ENCODE measurements at places on chromosomes 1 and 21.

DNA sequence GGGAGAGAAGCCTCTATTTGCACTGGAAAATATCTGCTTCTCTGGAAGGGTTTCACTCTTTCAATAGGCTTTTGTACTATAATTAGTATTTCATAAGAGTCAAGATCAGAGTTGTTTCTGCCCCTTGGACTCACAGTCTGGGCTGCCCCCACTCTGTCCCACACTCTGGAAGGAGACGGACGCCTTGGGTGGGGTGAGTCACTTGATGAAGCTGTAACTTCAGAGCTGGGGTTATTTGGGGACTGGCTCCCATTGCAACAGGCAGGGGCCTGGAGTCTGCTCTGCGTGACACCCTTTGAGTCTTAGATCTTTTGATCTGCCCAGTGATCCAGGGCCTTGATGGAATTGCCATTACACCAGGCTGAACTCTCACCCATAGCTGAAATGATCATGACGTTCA lies 4.0 kb upstream of the KCNA10 start:
- DNase-seq = no peak

GRCh38 chr1:27571439-27572018 lies 32.4 kb downstream of the AHDC1 start:
- no peak for DNase-seq

GRCh38 chr1:234874291-234875288 lies 254.0 kb downstream of the TOMM20 start:
- DNase-seq = no peak

DNA sequence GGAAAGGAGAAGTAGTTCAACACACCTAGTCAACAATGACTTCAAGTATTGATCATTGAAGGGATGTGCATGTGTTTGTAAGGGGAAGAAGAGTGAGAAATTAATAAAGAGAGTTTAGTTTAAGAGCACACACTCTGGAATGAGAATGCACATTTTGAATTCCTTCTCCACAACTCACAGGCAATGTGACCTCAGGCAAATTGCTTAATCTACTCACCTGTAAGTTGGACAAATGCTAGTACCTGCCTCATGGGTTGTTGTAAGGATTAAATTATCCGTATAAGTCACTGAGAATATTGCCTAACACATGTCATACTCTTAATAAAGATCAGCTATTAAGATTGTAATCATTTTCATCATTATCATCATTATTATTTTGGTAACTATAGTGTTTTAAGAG lies 204.0 kb upstream of the NFIA start:
- no peak for DNase-seq

- DNase-seq = no peak
Measured at GRCh38 chr21:17775431-17776126, 43.6 kb downstream of the C21orf91 start.

- DNase-seq = no peak
Measured at GRCh38 chr1:114173680-114174079, 20.0 kb upstream of the SYT6 start.

DNA sequence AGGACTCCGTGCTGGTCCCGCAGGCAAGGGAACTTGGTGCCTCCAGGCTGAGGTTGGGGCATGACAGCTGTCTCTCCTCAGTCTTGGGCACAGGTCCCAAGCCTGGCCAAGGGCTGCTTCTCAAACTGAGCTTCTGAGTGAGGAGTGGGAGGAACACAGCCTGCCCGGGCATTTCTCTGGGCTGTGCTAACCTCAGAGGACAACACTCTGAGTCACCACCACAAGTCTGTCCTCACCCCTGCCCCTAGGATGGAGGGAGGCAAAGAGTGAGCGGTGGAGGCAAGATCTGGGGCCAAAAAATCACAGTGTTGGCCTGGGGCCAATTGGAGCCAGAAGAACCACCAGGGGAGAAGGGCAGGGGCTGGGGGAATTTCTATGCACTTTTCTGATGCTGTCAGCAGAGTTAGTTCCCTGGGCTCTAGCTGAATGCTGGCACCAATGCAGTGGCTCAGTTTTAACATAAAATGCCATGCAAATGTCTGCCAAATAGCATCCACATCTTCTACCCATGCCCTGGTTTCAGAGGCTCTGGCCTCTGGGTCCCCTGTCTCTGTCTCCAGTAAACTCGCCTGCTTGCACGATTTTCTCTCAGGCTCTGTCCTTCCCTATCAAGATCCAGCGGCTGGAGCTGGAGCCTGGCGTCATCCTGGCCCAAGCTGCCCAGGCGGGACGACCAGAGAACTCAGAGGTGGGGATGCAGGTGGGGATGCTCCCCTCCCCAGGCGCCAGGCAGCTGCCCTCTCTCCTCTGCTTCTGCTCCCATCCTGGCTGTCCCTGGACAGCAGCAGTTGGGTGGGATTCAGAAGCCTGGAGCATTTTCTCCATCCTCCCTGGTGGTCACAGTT lies 11.0 kb upstream of the CDK18 start:
- no peak for DNase-seq

GRCh38 chr1:201643835-201644104 lies 104.8 kb downstream of the NAV1 start:
- no peak for DNase-seq

DNA sequence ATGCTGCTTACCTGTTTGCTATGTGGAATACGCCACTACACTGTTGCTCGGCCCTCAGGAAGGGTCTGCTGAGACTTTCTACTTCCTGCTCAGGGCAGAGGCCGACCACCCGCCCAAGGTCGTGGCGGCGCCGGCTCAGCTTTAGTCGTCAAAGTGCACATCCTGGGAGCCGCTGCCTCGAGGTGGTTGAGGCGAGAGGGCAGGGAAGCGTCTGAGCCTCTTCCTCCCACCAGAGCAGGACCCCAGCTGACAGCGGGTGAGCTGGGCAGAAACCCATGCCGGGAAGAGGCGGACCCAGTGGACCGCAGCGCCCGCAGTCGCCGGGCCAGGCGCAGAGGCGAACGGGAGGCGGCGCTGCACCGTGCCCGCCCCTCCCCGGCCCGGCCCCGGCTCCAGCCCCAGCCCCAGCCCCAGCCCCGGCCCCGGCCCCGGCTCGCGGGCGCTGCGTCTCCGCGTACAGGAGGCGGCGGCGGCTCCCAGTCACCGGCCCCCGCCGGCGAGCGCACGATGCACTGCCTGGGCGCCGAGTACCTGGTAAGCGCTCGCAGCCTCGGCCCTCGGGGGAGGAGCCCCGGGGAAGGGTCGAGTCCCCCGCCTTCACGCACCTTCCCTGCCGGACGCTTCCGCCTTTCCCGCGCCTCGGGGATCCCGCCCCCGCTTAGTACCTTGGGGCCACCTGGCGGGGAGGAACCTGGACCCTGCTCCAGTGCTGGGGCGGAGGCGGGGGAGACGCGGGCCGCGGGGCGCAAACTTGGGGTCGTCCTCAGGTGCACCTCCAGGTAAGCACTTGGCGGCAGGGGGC lies at the start of gene SLC44A3:
Gene SLC44A3 (plus strand): TSS at position 413 of the 802 bp plus-strand sequence. CDS start 95 bp downstream, at position 508.
- peak; percentile 64 for DNase-seq

GRCh38 chr1:209539576-209539975 lies 43.9 kb upstream of the CAMK1G start:
- no peak for DNase-seq

DNA sequence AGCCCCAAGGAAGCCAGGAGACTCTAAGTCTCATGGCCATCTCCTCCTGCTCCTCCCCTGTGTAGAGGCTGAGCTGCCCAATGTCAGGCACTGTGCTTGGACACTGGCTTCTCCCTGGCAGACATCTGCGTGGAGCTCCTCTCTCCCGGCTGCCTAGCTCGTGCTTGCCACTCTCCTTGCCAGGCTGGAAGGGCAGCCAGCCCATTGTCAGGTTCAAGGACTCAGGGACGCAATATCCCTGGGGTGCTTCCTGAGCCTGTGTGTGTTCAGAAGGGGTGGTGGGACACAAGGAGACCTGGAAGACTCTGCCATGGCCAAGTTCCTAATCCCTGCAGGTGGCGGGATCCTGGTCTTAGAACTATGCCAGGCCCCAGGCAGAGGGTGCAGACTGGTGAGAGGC lies 65.4 kb upstream of the PARP1 start:
- DNase-seq = no peak

GRCh38 chr1:97254731-97255463 lies 533.3 kb downstream of the PTBP2 start:
- no peak for DNase-seq

DNA sequence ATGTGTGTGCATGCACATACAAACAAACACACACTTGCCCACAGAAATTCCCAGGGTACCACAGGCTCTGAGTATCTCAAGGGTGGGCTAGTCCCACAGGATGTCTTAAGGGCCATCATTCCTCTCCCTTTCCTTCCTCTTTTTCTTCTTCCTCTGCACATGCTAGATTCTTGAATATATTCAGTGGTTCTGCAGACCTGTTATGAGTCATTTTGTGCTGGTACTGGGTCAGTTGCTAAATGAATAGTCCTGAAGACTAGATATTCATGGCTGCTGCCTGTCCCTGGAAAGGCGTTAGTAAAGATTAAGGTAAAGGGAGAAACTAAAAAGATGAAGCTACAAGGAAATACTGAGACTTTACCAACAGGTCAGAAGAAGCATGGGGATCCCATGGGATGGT lies 256.7 kb upstream of the KIAA0040 start:
- no peak for DNase-seq

GRCh38 chr1:169108863-169109560 lies 2.5 kb downstream of the ATP1B1 start:
- DNase-seq = peak; percentile 51

DNA sequence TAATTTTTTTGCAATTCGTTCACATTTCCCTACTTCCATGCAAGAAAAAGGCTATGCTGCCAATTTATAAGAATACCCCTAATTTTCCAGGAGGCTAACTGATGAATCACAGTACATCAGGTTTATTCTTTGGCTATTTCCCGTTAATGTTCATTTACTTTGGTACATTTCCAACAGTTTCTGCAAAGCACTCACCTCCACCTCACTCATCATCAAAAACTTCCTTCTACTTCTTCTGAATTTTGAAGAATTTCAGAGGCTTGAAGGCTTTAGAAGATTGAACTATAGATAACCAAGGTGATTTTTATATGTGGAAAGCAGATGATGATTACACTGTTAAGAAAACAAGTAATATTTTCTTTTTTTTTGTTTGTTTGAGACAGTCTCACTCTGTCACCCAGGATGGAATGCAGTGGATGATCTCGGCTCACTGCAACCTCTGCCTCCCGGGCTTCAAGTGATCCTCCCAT lies 60.5 kb upstream of the HP1BP3 start:
- no peak for DNase-seq

DNA sequence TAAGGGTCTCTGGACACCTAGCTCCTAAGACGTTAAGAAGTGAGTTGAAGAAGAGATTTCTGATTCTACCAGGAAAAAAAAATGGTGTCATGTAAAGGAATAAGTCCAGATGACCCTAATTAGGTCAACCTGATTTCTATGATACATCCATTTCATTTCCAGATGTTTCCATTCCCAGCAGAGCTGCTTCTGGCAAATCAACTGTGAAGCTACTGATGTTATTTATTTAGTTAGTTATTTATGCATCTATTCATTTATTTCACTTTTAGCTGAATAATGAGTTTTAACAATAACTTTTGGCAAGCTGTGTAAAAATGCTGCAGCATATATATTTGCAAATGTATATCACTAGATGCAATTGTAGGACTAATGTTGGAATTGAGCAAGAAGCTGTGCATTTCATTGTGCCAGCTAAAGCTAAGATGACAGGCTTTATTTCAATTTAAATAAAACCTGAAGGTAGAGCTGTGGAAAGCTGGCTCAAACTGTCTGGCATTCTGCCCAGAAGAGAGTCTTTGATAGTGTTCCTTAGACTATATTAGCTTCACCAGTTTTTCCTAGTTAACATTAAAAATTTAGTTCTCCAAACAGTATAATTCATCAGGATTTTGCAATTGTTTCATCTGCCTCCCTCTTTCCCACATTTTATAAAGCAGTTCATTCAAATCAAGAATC lies 1164.4 kb upstream of the ADGRL4 start:
- DNase-seq = no peak

- no peak for DNase-seq
Measured at GRCh38 chr1:43573066-43573800, 42.5 kb downstream of the PTPRF start.

DNA sequence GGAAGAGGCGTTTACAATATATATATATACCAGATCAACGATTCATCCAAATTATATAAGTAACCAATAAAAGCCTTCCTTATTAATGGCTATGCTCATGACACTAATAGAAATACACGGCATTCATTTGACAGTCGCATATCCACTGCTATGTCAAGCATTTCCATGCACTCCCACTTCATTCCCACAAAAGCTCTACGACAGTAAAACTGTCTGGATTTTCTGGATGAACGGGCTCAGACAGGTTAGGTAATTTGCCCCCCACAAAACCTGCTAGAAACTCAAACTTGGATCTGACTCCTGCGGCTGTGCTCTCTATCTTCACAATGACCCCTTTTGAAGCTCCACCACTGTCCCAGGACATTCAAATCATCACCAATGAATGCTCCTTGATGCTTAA lies 11.4 kb downstream of the DNAJC11 start:
- DNase-seq = no peak

GRCh38 chr1:167526667-167527383 lies 8.5 kb upstream of the CD247 start:
- DNase-seq = no peak
